Myocyte (in vitro differentiated cells): ENCODE measurements at places on chromosomes 7 and 10.

GRCh38 chr10:89799573-89799972, 98.2 kb downstream of the KIF20B start:
- DNase-seq = no peak

DNA sequence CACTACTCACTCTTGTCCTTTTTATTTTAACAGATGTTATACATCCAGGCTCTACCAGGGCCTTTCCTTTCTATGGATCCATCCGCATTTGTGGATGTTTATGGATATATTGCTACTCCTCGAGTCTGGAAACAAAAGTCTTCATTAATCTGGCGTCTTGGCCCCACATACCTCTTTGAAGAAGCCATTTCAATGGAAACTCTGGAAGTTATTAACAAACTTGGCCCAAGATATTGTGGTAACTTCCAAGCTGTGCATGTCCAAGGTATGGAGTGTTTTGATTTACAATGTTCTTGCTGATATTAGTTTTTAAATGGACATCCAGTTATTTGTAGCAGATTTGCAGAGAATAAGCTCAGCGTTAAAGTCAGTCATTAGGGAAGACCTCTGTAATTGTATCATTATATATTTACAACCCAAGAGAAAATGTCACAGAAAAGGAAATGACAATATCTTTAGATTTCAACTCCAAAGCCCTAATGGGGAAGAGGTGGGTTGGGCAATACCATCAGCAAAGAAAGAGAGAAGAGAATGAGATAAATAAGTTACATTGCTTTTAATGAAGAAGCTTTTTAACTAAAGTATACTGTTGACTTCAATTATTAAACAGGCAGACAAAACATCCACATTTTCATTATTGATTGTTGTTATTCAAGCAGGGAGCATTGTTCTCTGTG, 102.1 kb downstream of the WDFY4 start:
- DNase-seq = no peak

DNA sequence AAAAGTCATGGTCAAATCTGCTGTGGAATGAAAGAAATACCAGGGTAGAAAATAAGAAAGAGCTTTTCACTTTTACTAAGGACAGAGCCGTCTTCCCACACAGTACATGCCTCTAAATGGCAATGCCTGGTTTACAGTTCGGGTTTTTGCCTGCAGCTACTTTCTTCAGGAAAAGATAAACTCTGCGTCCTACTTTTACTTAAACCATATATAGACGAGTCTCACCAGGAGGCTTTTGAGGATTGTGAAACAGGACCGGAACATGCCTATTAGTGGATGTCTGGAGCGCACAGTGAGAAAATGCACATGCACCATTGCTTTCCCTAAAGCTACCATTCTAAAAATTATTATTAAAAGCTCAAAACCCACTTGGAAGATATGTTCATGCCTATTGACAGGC, 70.5 kb downstream of the KLF6 start:
- DNase-seq = no peak

DNA sequence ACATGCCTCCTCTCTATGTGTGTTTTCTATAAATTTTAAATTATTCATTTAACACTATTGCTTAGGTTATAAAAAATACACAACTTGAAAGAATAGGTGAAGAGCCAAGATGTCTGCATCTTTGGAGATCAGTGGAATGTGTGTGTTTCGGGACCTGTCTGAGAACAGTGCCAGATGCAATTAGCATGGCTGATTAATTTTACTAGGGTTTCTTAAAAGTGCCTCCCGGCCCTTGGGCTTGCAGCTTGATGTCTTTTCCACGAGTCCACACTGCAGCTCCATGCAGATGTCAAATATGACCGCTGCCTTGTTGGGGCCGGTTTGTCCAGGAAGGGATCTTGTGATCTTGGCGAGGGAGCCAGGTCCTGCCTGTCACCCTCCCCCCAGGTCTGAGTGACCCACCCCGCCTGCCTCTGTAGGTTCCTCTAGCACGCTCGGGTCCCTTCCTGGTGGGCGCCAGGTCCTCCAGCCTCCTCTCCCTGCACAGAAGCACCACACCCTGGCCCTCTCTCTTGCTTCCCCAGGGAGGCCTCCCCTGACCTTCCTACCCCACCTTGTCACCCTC, 20.7 kb downstream of the LHPP start:
- no peak for DNase-seq

GRCh38 chr10:82692458-82692857, 817.5 kb downstream of the NRG3 start:
- no peak for DNase-seq
